ENCODE measurements at places on chromosomes 3 and 15. TPM values are rescaled to one million over a fixed set of nuclear protein-coding genes. Genes with fewer than 3 reads are reported as not detected.

Gene SEC62
- 65.5 TPM for polyA plus RNA-seq

Gene CRABP1
- 0.20 TPM for polyA plus RNA-seq

Gene ITIH4
- polyA plus RNA-seq, result 5.0 TPM

Gene CACNA2D2
- polyA plus RNA-seq, result 1.3 TPM

Gene ZNF662
- 5.1 TPM for polyA plus RNA-seq

Gene SPATA12
- polyA plus RNA-seq, result 0.09 TPM

Gene PDZRN3
- 98.0 TPM for polyA plus RNA-seq

Gene TUSC7
- not detected for polyA plus RNA-seq

Gene CADM2
- 4.6 TPM for polyA plus RNA-seq

Gene CYP1A2
- not detected for polyA plus RNA-seq

Gene AGTR1
- 24.8 TPM for polyA plus RNA-seq

Gene BNC1
- polyA plus RNA-seq, result 0.04 TPM

Gene MCF2L2
- polyA plus RNA-seq, result 0.44 TPM

Gene LRRIQ4
- not detected for polyA plus RNA-seq

Gene CLRN1
- not detected for polyA plus RNA-seq
